Tibial nerve (tissue), 4 donors: ENCODE measurements at places on chromosomes 5 and 9.

DNA sequence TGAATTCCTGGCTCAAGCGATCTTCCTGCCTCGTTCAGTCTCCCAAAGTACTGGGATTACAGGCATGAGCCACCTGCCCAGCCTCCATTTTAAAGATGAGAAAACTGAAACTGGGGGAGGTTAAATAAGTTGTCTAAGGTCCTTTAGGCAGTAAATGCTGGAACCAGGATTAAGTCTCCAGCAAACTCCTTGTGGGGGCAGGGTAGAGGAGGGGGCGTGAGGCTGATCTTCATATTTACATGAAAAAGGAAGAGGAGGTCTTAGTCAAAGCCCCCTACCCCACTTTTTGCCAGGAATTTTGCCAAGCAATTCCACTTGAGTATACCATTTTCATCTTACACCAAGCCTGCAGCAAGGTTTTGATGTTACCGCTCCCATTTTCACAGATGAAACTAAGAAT is 76.6 kb upstream of the NR4A3 start:
- no peak for DNase-seq

DNA sequence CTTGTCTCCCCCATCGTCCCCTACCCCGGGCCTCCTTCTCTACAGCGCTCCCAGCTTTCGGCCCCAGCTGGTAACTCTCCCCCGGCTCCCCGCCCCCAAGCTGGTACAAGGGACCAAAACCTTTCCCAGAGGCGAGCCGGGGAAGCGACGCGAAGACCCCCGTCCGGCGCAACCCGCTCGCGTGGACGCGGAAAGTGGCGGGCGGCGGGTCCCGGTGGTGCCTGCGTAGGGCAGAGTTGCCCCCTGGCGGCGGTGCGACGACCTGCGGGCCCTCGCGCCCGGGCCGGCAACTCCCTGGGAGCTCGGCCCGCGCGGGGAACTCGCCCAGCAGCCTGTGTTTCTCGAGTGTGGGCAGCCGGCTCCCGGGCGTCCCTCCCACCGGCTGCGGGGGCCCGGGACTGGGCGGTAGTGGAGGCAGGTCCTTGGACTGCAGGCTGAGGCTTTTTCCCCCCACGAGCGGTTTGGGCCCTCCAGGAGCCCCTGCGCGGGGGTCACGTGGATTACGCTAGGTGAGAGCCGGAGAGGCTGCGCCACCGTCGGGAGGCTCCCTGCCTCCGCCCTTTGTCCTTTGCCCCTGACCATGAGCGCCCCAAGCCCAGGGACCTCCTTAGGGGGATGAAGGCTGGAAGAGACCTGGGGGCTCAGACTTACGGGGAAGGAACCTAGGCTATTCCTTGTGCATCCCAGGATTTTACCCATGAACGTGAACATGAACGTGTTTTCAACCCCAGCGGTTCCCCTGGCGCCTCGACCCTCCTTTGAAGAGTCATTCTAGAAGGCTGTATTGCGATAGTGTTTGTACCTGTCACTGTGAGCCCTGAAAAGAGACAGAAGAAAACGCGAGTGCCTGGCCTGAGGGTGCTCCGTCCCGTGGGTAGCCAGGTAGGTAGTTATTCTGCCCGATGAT is 2.9 kb upstream of the FOXD1 start:
- DNase-seq = peak; percentile 65

- DNase-seq = no peak
Measured at GRCh38 chr5:173391031-173391430, 62.8 kb upstream of the STC2 start.

GRCh38 chr5:132831095-132831860 is 831 bp upstream of the SHROOM1 start:
- no peak for DNase-seq

GRCh38 chr5:33309068-33309467 is 131.7 kb upstream of the TARS1 start:
- DNase-seq = no peak

DNA sequence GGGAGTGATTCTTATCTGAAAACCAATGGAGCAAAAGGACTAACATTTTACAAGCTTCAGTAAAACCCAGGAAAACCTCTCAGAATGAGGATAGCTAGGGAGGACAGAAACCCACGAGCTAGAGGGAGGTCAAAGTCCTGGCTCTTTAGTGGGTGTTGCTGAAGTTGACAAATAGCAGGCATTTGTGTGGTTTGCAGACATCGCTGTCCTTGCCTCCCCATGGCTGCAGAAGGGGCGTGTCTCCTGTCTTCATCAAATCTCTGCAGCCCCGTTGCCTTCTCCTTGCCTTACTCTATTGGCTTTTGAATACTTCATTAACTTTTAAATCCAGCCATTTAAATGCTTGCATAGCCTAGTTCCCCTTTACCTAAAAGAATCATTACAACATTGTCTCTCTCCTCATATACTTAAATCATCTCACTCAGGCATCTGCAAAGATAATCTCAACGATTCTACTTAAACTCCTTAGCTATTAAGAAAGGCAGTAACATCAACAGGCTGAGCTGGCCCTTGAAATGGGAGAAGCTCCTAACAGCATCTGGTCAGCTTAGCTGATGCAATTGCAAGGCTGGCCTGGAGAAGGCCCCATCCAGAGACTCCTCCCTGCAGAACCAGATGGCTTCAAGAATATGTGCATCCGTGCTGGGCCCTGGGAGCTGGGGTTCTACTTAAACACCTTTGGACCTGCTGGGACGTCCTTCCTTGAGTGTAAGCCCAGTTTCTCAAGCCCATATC is 152.8 kb upstream of the TAS2R1 start:
- DNase-seq = no peak

- DNase-seq = no peak
Measured at GRCh38 chr5:171593401-171593800, 174.0 kb downstream of the FGF18 start.

DNA sequence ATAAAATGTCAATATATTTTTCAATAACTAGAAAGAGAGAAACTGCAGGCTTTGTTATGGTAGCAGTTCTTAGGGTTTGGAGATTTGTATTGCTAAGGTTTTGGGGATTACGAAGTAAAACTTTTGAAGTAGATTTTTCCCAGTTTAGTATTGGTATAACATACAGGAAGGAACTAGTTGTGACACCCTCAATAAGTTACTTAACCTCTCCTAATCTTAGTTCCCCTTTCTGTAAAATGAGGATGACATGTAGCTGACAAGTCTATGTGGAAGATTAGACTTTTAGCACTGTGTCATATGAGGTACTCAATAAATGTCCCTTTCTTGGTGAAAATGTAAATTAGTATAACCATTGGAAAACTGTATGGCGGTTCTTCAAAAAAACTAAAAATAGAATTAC is 73.4 kb upstream of the ATG10 start:
- DNase-seq = no peak

GRCh38 chr9:125548141-125548540 is 158.9 kb downstream of the MAPKAP1 start:
- DNase-seq = no peak

DNA sequence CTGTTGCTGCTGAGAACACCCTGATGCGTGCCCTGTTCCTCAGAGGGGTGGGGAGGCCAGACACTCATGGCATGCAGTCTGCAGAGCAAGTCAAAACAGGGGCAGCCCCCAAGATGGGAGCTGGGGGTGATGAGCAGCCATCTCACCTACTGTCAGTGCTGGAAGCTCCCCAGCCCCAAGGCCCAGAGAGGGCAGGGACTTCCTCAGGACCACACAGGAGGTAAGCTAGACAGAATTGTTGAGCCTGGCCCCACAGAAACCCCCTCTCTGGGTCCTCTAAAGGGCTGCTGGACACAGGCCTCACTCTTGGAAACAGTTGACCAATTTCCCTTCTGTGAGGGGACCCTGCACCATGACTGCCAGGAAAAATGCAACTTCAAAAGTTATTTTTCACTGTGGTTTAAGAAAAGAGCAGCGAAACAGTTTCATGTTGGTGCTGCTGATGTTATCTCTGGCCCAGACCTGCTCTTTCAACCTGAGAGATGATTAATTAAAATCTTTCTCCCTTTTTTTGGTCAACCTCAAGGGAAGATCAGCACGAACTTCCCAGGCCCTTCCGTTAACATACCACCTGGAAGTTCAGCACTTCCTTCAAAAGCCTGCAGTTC is 9.6 kb downstream of the CSF2 start:
- DNase-seq = no peak

DNA sequence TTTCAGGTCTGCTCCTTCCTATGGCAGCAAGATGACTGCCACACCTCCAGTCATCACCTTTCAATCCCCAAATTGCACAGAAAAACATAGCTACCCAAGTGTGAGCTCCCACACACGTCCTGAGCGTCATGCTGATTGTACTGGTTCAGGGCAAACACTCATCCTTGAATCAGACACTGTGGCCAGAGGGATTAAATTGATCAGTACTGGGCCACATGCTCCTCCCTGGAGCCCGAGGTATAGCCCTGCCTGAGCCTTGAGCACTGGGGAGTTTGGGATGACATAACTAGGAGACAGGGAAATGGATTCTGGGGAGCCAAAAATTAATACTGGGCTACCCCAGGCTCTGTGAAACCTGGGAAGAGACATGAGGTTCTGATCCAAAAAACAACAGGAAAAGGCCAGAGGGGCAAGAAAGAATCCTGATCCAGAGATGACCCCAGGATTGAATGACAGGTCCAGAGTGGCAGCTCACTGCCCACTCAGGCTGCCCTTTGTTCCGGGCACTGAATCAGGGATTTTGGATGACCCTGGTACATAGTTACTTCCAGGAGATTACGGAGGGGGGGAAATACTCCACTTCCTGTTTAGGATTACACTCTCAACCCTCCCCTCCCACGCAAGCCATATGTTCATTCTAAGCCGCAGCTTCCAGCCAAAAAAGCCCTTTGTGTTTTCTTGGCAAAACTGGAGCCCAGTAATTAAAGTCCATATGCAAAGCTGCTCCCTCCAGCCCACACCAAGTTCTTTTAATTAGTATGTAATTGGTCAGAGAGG is 141.6 kb upstream of the SPRY4 start:
- no peak for DNase-seq

- DNase-seq = no peak
Measured at GRCh38 chr9:113578882-113579282, 115.4 kb downstream of the RGS3 start.

- DNase-seq = no peak
Measured at GRCh38 chr5:66680804-66681203, 84.6 kb downstream of the MAST4 start.

- no peak for DNase-seq
Measured at GRCh38 chr9:136509549-136509948, 26.7 kb upstream of the SEC16A start.

- DNase-seq = no peak
Measured at GRCh38 chr5:22678886-22679285, 174.3 kb downstream of the CDH12 start.

- DNase-seq = no peak
Measured at GRCh38 chr9:563200-563599, 278.3 kb upstream of the DMRT1 start.

GRCh38 chr5:175243441-175243840 is 200.5 kb downstream of the DRD1 start:
- no peak for DNase-seq

DNA sequence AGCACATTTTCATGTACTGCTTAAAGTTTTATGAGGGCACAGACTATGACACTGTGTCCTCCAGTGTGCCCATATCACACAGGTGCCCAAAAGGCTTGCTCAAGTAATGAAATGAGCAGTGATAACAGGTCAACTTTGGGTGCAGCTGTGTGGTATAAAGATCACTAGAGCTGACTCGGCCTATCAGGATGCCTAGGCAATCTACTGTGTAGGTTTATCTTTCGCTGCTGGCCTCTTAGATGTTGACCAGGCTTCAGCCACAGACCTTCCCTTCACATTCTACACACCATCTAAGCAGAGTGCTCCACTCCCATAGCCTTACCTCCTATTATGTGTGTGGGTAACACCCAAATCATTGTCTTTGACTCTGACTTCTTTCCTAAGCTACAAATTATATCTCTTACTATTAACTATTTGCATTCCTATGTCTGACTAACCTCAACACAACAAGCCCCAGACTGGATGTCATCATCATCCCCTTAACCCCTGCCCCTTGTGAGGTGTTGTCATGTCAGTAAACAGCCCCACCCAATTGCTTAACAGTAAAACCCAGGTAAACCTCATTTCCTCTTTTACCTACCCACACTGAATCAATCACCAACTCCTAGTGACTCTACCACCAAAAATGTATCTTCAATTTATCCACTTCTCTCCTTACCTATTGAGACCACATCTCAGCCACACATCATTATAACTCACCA is 2.5 kb downstream of the SREK1IP1 start:
- DNase-seq = no peak

- no peak for DNase-seq
Measured at GRCh38 chr9:77769246-77769645, 121.1 kb upstream of the GNA14 start.

DNA sequence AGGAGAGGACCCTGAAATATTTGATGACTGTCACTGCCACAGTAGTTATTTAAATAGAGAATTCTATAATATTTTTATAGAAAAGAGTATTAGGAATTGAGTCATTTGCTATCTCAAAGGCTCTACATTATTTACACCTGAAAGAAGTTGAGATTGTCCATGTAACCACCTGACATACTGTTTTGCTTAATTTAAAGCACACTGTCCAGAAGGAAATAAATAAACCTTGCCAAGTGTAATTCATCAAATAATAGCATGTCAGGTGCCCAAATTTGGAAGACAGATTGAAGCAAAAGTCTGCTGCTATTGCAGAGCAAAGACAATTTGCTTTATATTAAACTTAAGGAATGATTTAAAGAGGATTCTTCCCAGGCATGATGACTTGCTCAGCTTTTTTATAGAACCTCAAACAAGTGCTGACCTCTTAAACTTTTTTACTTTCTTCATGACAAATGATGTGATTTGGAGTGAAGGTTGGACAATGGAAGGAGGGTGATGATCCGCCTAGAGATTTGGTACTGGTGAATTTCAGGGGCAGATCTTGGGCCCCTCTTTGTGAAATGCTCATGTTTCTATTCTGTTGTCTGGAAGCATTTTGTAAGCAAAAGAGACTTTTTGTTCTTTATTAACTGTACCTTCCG is 65.0 kb downstream of the DAPK1 start:
- DNase-seq = no peak

DNA sequence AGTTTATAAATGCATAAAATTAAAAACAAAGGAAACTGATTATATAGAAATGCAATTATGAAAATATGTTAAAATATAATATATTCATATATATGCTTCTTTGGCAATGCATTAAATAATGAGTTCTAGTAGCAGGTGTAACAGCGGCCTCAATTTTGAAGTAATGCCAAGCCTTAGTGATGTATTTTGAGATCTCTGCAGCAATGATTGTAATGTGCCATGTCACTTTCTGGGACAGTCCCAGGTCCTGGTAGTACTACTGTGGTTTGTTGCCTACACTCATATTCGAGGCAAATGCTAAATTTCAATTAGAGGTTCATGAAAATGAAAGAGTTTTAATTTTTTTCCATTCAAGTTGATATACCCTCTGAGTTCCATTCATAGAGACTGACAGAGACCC is 75.8 kb upstream of the ORM1 start:
- no peak for DNase-seq

DNA sequence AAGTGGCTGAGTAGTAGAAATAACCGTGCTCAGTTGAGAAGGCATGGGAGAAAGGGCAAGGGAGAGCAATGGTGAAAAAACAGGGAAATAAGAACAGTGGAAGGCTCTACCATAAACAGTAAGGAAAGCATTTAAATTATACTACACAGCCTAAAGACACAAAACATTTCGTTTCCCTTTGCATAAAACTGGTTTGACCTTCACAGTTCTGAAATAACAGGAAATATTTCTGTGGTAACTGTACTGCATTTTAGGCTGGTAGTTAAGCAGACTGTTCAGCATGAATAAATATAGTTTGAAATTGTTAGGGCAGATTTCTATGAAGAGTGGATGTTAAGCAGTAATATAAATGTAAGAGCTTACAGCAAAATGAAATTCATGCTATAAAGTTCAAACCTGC is 147.5 kb downstream of the CSNK1G3 start:
- DNase-seq = no peak

- peak; percentile 35 for DNase-seq
Measured at GRCh38 chr5:133423618-133424282, 188.6 kb downstream of the FSTL4 start.

GRCh38 chr9:84592918-84593317 is 76.6 kb upstream of the NTRK2 start:
- DNase-seq = no peak
